ENCODE measurements at places on chromosomes 6 and 20. TPM values are rescaled to one million over a fixed set of nuclear protein-coding genes. Genes with fewer than 3 reads are reported as not detected.

The PLCB4 gene
- 2.7 TPM for total RNA-seq

The DUSP15 gene
- not detected for total RNA-seq

The CRYBG1 gene
- total RNA-seq = 3.6 TPM

The FRS3 gene
- total RNA-seq = 1.2 TPM

The GPR6 gene
- not detected for total RNA-seq

The LTV1 gene
- total RNA-seq = 20.8 TPM

The PRL gene
- total RNA-seq = not detected

The FAM83D gene
- 2.1 TPM for total RNA-seq

The GPLD1 gene
- total RNA-seq = 0.32 TPM

The CRISP3 gene
- not detected for total RNA-seq

The PNLDC1 gene
- not detected for total RNA-seq

The SRMS gene
- total RNA-seq = not detected

The DEFB118 gene
- not detected for total RNA-seq

The EPHA7 gene
- total RNA-seq = under 0.01 TPM

The ADGRB3 gene
- not detected for total RNA-seq

The PCSK2 gene
- total RNA-seq = not detected

The LRRC73 gene
- total RNA-seq = 0.30 TPM

The NR2E1 gene
- not detected for total RNA-seq

All from smooth muscle cell of the umbilical artery (primary cell).